Right ventricle myocardium inferior (tissue), 1 donor: ENCODE measurements at places on chromosomes 11 and 22.

- peak; percentile 76 for DNase-seq
These were observed 953 bp upstream of the PACS1 start for GRCh38 chr11:66068923-66069714.

DNA sequence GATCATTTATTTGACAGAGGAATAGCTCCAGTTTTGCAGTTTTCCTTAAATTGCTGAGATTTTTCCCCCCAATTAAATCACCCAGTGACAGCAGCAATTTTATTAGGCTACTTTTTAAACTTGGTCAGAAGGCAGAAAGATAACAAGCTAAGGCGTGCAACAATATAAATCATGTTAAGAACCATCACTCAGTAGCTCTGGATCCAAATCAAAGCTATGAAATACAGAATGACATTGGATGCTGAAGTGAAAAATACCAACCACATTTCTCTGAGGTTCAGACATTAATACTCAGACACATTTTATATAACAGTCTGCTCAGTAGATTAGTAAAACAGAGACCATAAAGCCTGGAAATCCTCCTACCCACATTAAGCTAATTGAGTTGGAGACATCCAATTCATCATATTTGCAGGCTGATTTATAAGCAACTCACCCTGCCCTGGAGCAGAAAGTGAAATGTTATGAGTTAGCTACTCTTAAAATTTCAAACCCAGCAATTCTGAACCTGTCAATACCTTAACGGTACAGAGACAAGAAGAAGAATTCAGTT lies 1108.4 kb downstream of the DLG2 start:
- no peak for DNase-seq

GRCh38 chr22:40472051-40472450 lies 101.7 kb downstream of the SGSM3 start:
- no peak for DNase-seq

GRCh38 chr11:72573855-72574445 lies 100.3 kb downstream of the PDE2A start:
- no peak for DNase-seq

GRCh38 chr11:66454828-66455227 lies 11.9 kb upstream of the PELI3 start:
- DNase-seq = no peak

DNA sequence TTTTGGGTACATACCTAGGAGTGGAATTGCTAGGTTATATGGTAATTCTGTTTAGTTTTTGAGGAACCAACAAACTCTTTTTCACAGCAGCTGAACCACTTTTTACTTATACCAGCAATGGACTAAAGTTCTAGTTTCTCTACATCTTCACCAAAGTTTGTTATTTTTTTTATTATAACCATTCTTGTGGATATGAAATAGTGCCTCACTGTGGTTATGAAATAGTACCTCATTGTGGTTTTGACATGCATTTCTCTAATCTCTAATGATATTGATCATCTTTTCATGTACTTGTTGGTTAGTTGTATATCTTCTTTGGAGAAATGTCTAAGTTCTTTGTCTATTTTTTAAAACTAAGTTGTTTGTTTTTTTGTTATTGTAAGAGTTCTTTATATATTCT lies 27.2 kb downstream of the STIM1 start:
- DNase-seq = no peak

GRCh38 chr22:49446145-49446758 lies 381.4 kb downstream of the BRD1 start:
- no peak for DNase-seq
